ENCODE measurements at places on chromosomes 7 and 10.

DNA sequence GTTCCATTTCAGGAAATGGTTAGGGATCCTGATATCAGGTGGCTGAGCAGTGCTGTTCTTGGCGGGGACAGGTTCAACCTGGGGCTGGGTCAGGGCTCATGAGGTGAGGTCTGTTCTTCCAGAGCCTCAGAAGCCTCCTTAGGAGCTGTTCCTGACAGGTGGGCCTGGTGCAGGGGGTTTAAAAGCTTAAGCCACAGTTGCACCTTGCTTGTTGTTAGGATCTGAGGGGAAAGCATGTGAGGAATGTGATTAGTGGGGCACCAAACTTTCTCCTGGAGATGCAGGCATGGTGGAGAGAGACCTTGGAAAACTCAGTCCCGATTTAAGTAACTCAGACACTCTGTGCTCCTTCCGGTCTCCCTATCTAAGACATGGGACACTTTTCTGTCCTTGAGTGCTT lies 18.7 kb upstream of the CRHR2 start:
- DNase-seq = no peak

DNA sequence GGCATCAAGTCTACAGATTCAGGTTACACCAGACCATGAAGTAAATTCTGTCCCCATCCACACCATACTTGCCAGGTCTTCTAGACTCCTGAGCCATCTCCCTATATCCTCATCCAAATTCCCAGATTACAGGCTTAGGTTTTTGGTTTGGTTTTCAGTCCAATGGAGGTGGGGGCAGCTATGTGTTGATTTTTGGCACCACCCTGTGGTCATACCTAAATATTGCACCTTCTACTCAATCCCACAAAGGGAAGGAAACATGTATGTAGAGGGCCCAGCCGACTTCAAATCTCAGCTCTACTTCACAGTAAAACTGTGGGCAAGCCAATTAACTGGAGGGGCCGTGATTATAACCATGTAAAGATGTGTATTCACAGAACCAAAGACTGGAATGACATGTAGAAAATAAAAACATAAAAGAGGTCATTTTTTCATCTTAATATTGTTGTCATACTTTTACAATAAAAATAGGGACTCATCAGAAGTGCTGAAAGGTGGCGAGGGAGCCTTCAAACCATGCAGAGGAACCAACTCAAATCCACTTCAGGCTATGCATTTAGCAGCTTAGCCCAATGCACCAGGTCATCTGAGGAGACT lies 19.8 kb downstream of the ERCC6 start:
- peak; percentile 35 for DNase-seq

DNA sequence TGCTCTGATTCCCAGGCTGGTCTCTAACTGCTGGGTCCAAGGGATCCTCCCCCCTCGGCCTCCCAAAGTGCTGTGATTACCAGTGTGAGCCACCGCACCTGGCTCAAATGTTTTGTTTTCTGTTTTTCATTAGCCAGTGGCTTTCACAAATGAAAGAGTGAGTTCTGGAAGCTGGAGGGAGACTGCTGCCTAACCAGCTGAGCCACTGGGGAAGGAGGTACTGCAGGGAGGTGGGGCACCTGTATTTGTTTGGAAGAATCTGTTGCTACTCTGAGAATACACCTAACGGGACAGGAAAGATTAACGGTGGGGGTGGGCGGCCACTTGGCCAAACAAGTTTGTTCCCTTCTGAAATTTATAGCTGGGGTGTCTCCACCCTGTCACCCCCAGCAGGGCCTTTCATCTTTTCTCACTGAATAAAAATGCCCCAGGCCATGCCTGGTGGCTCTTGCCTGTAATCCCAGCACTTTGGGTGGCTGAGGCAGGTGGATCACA lies 4.7 kb downstream of the STOX1 start:
- DNase-seq = no peak

DNA sequence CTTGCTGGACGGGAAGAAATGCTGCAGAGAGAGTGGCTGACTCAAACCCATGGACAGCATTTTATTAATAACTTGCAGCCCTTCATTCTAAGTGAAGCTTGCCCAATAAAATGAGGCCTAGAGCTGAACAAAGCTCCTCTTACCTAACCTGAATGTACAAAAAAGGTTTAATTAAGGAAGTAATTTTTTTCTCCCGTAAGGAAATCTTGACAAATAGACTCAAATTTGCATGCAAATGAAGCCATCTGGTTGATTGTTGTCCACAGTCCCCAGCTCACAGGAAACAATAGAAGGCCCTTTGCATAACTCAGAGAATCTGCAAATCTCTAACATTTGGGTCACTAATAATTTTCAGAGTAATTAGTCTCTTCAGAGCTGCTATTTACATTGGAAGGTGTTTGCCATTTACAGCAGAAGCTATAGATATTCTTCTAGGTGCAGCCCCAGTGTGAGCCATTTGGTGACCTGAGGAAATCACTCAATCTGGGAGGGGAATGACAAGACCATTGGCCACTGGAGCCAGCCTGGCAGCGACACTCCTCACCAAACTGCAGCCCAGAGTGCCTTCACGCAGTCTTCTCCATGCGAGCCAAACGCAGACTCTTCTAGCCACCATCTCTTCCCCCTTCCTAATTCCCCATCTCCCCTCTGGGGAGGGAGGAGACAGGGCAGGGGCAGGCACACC lies 483.0 kb upstream of the C7orf33 start:
- no peak for DNase-seq

- DNase-seq = no peak
These were observed 201.8 kb downstream of the NSUN6 start for GRCh38 chr10:18449611-18450026.

GRCh38 chr10:84117686-84118394 lies 21.5 kb upstream of the GHITM start:
- no peak for DNase-seq

GRCh38 chr10:44396671-44397191 lies 11.8 kb upstream of the CXCL12 start:
- no peak for DNase-seq

Data from foreskin fibroblast (primary cell).